ENCODE measurements at places on chromosomes 1 and 21.

DNA sequence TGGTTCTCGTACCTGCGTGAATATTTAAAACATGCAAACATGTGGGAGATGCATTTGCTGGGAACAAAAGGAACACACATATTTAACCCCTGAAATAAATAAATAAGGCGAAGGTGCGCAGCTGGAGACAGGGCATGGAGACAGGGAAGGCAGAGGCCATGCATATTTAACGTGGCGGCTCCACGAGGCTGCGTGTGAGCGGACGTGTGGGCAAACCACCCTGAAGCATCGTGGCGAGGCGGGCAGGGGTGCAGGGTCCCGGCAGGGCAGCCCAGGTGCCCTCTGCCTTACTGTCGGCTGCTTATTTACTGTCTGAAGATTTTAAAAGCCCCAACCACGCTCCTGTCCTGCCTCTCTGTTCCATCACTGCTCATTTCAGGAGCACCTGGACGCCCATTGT, 104.0 kb upstream of the ACTRT2 start:
- no peak for DNase-seq

- no peak for DNase-seq
These were observed 363.0 kb downstream of the SETD4 start for GRCh38 chr21:35697321-35697808.

GRCh38 chr1:84479998-84480397, 932 bp downstream of the RPF1 start:
- DNase-seq: no peak

DNA sequence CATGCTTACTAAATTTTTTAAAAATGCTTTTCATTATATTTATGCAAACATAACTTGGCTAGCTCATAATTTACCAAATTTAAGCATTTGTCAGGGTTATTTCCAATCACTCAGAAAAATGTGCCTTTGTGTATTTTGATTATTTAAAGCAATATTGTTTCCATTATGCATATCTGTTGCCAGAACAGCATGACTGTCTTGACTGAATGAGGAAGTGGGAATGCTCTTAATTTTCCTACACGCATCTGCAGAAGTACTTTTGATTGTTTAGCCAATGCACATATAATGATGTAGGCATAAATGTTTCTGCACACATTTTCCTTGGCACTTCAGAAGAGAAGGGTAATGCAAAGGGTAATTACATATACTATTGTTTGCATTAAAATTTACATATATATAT, 92.5 kb upstream of the ADGRL2 start:
- DNase-seq: no peak

DNA sequence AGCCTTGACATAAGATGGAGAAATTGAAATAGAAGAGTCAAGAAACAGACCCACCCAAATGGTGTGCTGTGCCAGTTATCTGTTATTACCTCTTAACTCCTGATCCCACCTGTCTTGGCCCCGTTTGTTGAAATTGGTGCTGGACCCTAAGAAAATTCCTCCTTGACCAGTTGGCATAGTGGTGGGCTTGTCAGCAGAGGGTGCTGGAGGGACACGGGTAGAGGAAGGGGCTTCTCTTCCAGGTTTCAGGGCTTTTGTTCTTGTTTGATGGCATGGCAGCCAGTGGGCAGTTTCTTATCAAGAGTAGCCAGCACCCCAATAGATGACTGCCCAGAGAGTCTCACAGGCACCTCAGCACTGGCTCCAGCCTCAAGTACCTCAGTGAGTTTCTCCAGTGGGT, 51.6 kb downstream of the PCBP3 start:
- no peak for DNase-seq

All from NCI-H226 (cell line).